Lower lobe of right lung (tissue), 2 donors: ENCODE measurements at places on chromosomes 4 and X.

DNA sequence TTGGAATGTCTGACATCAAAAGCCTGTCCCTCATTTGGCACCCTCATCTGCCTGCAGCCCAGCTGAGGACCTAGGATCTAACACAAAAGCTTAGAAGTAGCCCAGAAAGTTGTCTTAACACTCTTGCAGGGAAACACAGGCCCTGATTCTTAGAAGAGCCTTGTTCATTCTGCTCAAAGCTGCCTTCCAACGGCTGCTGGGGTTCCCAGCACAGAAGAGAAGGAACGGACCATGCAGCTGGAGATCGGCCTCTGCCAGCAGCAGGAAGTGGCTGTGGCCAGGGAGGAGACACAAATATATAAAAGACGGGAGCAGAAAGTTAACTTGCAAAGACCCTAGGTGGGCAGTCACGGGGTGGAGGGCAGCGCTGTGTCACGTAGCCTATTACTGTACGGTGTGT, 20.4 kb downstream of the PRPS2 start:
- DNase-seq = no peak

GRCh38 chrX:55754861-55755294, 37.3 kb downstream of the RRAGB start:
- no peak for DNase-seq

DNA sequence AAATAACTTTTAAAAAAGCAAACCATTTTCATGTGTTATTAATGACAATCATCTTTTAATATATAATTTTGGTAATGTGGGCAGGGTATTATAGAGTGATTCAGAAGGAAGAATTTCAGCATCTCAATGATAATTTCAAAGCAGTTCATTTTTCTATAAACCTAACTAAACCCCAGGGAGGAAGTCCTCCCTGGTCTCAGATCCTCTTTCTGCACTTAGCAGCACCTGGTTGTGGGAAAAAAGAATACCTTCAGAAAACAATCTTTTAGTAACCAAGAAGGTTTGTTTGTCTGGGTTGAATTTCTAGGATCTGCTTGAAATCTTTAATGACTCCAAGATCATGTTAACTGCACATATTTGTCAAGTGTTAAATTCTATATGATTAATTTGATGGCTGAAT, 29.9 kb downstream of the DKK2 start:
- DNase-seq = no peak

DNA sequence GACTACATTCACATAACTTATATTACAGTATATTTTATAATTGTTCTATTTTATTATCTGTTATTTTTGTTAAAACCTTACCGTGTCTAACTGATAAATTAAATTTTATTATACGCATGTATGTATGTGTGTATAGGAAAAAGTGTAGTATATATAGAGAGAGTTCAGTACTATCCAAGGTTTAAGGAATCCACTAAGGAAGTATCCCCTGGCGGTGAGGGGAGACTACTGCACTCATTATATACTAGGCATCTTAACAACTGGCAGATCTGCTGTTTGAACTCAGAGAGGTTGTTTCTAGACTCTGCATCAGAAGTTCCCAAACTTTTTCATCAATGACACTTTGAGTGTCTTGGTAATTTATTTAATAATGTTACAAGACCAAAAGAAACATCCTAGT, 70.9 kb downstream of the NDST4 start:
- DNase-seq = no peak

DNA sequence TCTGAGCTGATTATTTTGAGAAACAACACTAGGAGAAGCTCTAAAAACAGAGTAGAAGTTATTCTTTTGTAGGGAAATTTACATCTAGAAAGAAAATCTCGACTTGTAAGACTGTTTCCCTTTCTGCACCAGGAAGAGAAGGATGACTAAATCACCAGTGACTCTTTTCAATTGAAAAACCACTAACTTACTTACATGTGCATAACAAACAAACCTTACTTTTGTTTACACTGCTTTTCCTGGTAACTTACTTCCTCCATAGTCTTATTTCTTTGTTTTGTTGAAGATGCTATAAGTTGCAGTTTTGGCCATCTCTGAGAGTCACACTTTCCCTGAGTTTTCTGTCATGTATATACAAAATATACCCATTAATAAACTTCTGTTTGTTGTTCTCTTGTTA, 293.6 kb upstream of the FAT4 start:
- DNase-seq = no peak

GRCh38 chrX:54479136-54480111, 16.6 kb downstream of the FGD1 start:
- no peak for DNase-seq

DNA sequence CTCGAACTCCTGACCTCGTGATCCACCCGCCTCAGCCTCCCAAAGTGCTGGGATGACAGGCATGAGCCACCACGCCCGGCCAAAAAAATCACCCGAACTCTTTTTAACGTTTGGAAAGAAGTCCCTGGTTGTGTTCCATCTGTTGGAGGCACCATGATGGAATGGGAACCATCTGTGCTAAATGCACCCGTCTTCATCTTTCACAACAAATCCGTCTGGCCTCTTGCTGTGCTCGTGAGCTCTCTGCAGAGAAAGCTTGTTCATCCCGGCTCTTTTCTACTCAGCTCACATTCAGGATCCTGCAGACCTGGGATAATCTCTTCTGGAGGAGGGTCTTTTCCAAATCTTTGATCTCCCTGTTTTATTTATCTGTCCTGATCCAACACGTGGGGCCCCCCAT, 188.8 kb downstream of the CRLF2 start:
- DNase-seq = no peak

GRCh38 chr4:176927664-176928063, 134.9 kb upstream of the VEGFC start:
- no peak for DNase-seq
